CD8-positive, alpha-beta T cell (primary cell): ENCODE measurements at places on chromosomes 6 and 20.

DNA sequence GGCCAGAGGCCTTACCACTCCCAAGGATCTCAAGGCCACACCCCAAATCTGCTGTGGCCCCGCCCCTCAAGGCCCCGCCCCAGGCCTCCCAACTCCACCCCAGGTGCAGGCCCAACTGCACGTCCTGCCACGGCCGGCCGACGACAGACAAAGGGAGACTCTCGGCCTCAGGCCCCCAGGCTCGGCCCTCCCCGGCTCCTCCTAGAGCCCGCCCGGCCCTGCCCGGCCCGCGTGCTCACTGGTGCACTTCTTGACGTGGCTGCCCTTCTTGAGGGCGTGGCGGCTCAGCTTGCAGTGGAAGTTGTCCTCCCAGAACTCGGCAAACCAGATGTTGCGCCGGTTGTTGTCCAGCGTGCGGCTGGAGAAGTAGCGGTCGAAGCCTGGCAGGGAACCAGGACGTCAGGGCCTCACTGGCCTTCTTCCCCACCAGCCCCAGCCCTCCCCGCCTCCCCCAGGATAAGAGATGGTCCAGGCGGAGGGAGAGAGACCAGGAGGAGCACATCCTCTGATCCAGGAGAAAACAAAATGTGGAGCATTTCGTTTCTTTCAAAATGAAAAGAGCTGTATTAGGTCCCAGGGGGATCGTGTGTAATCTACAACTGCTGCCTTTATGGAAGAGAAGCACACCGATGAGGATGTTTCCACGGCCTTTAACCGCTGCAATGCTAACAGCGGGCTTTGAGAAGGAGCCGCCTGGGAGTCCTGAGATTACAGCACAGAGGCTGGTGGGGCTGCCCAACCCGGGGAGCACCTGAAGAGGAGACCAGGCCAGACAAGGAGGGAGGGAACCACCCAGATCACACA, 89.4 kb downstream of the GRM4 start:
- no peak for DNase-seq

GRCh38 chr6:144778773-144779492, 493.8 kb downstream of the UTRN start:
- DNase-seq, result no peak

DNA sequence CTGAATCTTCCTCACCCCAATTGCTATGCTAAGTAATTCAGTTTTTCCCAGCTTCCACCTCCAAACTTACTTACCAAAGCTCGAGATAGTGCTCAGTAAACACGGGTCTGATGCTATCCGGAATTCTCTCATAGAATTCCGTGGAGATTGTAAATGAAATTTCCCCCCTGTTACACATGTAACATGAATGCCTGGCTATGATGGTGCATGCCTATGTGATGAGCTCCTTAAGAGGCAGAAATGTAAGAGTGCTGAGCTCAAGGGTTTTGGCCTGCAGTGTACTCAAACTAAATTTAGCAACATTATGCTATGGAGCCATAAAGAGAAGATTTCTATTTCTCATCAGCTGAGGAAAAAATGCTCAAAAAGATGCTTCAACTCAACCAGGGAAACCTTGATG, 133.4 kb upstream of the FUT9 start:
- DNase-seq, result no peak

DNA sequence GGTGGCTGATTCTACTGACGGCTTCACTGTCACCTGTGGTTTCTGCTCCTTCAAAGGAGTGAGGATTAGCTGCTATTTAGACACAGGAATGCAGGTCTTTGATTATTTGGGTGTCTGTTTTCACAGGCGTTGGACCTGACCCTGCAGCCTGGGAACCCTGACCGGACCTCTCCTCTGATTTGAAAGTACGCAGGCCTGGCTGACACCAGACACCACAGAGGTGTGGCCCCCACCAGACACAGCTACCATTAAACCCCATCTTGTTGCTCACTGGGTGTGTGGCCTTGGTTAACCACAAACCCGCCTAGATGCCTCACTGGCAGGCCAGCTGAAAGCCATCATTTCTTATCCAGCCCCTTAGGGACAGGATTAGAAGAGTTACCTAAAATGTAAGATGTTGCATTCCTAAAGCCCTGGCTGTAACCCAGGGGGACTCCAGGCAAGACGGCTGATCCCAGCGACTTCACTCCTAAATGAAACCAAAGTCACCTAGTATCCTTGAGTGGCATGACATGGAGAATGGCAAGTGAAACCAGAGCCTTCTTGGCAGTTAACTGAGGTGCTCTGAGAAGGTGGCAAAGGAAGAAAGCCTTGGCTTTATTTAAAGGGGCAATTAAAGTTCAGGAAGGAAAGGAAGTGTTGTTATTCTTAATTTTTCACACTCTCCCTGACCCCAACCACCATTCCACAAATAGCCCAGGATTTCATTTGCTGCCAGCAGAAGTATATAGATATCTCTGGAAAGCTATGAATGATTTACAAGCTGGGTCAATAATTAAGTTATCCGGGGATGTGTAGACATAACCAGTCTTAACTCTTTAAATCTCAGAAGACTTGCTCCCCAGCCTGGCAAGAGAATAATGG, 169.9 kb downstream of the QRSL1 start:
- DNase-seq, result no peak

- DNase-seq, result no peak
These were observed 12.5 kb upstream of the ETV7 start for GRCh38 chr6:36399970-36400369.

DNA sequence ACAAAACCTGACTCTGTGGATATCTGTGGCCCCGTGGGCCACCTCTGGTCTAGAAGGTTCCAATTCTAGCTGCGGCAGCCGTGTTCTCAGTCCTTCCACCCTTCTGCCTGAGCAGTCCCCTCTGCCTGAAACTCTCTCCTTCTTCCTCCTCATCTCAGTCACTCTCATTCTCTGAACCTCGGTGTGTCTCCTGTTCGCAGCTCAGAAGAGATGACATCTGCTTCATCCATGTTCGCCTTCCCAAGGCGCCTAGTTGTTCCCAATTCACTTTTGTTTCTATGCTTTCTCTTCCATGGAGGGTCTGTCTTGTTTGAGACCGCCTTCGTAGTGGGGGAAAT, 95.5 kb downstream of the CEBPB start:
- DNase-seq, result no peak

GRCh38 chr20:41249411-41250281, 67.9 kb downstream of the ZHX3 start:
- no peak for DNase-seq

GRCh38 chr6:93900142-93900541, 480.8 kb upstream of the EPHA7 start:
- no peak for DNase-seq

DNA sequence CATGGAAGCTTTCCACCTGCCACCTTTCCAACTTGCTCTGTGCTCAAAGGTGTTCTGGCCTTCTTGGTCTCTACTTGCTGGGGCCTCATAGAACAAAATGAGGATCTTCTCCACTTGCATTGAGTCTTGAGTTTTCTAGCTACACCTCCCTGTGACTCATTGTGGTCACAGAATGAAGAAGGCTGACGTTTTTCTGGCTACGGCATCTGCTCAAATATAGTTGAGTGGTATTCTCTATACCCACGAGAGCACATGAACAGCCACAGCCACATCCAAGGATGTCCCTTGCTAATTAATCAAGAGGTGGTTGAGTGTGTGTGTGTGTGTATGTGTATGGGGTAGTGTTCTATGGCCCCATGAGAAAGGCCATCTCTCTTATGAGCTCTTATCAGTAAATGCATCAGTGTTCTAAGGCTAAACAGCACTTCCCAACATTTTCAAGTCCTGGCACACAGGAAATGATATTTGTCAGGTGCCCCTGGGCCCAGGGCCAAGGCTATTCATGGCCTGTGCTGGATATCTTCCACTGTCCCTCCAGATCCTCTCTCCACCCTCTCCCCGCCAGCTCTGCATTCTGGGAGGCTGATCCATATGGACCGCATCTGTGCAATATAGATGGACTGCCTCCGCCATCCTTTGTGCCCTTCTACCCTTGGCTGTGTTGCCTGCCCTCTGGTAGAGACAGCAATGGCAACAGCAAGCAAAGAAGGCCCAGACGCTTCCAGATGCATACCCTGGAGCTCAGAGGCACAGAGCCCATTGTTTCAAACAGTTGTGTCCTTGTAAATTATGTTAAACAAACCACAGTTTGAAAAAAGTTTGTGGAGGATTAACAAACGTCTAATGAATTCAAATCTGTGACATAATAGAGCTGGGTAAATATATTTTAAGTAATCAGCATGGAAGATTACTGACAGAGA, 150.2 kb downstream of the LRFN2 start:
- no peak for DNase-seq
